NCI-H2081 (cell line): ENCODE measurements at places on chromosomes 11 and 22.

DNA sequence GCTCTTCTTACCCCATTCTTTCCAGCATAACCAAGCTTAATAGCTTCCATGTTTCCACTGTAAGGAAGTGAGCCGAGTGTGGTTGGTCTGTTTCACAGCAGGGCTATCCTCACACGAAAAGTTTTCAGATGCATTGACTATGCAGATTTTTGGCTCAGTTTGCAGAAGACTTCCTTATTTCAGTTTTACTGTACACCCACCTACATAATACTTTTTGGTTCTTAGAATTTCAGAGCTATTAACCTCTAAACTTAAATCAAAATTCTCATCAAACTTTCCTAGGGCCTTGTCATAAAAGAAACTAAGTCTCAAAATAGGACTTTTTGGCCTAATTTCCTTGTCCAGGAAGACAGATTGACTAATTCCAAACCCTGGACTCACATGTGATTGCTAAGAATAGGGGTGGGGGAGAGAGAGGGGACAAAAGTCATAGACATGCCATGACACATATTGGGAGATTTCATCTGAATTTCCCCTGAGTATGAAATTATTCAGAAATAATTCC is 7.3 kb upstream of the EHF start:
- no peak for DNase-seq

DNA sequence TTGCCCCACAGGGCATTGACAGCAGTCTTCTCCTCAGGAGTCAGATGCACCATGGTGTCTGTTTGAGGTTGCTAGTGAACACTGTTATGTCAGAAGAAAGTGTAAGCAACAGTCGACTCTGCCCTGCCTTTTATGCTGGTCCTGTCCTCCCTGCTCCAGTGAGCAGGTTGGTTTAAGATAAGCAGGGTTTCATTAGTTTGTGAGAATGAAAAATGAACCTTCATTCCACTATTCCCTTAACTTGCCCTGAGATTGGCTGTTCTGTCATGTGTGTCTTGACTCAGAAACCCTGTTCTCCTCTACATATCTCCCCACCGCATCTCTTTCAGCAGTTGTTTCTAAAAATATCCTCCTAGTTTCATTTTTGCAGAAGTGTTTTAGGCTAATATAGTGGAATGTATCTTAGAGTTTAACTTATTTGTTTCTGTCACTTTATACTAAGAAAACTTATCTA is at the start of gene HBD:
HBD (minus strand) TSS at position 103 of the 454 bp plus-strand sequence; CDS start at position 53, 50 bp downstream.
- no peak for DNase-seq

- no peak for DNase-seq
These were observed 107.5 kb downstream of the TENM4 start for GRCh38 chr11:79333355-79333754.

DNA sequence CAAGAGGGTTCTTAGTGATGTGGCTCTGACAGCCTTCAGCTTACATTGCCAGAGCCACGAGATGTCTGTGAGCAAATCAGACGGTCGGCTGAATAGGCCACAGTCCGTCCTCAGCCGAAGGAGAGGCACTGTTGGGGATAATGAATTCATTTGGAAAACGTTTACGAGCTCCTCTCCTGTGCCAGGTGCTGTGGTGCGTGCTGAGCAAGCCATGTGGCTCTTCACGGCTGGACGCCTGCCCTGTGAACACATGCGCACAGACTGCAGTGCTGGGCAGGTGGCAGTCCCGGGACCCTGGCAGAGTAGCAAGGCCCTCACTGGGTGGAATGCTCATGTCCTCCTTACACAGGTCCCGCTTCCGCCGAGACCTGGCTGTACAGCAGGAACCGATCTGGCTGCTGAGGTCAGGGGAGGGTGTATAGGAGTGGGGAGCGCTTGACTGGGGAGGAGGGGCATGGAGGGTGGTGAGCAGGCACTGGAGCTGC is 6.8 kb downstream of the TBC1D22A start:
- DNase-seq = peak; percentile 66
